Neural crest cell (in vitro differentiated cells): ENCODE measurements at places on chromosomes 3 and 15. TPM values are rescaled to one million over a fixed set of nuclear protein-coding genes. Genes with fewer than 3 reads are reported as not detected.

Gene HIGD2B
- not detected in 2 replicates for total RNA-seq

Gene PPP1R14D
- total RNA-seq: not detected in 2 replicates

Gene PTH1R
- total RNA-seq: 0.14 and 0.34 TPM in 2 replicates

Gene TLR9
- total RNA-seq: 0.16 TPM in 1 of 2 replicates, not detected in the other

Gene ONECUT1
- total RNA-seq: 36.5 and 41.6 TPM in 2 replicates

Gene CTXN2
- 0.18 and 0.26 TPM in 2 replicates for total RNA-seq

Gene TRPM1
- total RNA-seq: not detected in 2 replicates

Gene TRH
- 0.36 and 0.61 TPM in 2 replicates for total RNA-seq

Gene PAQR9
- 1.8 and 1.9 TPM in 2 replicates for total RNA-seq

Gene CCDC33
- 15.1 and 15.6 TPM in 2 replicates for total RNA-seq

Gene FANCD2OS
- not detected in 2 replicates for total RNA-seq

Gene CFAP100
- total RNA-seq: 1.1 and 1.7 TPM in 2 replicates

Gene GRAMD1C
- total RNA-seq: 1.6 and 2.4 TPM in 2 replicates

DNA sequence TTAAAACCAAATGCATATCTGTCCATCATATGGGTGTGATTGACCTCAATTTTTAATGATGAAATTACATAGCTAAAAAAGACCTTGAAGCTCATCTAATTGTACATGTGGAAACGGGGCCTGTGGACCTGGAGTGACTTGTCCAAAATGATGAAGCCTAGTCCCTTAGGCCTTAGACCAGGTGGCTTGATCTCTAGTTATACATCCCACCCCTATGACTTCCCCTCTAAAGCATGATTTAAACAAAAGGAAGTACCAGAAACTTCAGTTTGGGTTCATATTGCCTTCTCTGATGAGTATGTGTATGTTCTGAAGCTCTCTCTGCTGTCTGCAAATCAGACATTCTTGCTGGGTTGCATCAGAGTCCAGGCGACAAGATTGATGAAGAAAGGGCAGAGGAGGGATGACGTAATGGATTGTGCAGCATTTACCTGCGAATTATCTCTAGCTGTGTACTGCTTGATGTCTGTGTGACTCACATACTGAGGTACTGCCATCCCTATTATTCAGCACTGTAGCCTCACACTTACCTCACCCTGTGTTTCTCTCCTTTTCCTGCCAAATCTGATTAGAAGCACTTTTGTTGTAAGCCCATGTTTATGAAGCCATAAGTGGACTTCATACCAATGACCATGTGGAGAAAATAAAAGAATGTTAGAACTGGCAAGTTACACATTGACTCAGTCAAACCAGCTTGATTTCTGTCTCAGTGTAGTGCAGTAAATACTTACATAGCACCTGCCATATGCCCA lies 111.5 kb downstream of the FILIP1L start:
- no peak for DNase-seq

- no peak for DNase-seq
These were observed 3.8 kb upstream of the PLXND1 start for GRCh38 chr3:129610276-129610675.

- no peak for DNase-seq
These were observed 52.4 kb upstream of the NR2E3 start for GRCh38 chr15:71757741-71758530.

DNA sequence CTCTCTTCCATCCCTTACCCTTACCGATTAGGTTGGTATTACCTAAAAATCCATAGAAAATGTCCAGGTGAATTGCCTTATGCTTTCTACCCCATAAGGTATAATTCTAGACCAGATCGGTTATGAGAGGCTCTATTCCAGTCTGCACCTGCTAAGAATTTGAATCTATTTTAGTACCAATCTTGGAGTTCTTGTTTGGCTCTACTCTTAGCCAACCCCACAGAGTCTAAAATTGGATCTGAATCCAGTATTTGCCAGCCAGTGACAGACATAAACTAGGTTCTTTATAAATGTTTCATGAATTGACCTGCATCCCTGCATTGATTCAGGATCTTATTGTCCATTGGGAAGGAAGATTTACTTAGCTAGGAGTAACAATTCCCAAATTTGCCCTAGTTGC lies 6.5 kb downstream of the KLHL24 start:
- no peak for DNase-seq

GRCh38 chr15:101521591-101521990 lies 32.1 kb upstream of the PCSK6 start:
- DNase-seq: no peak

DNA sequence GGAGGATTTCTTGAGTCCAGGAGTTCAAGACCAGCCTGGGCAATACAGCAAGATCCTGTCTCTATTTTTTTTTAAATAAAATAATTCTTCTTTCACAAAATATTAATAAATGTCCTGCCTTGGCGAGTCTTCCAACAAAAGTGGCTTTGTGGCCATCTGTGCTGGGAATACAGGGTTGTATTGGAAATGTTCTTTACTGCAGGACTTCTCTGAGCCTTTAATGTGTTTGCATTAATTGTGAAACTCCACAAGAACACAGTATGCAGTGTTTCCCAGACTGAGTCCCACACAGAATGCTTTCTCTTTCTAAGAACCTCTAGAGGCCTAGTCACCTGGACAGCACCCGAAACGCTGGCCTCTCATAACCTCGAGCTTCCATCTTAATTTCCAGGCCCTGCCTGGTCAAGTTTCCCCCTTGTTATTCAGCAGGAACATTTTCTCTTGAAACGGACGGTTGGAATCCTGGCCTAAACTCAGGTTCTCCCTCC lies 85.4 kb upstream of the ARRDC4 start:
- DNase-seq: no peak

DNA sequence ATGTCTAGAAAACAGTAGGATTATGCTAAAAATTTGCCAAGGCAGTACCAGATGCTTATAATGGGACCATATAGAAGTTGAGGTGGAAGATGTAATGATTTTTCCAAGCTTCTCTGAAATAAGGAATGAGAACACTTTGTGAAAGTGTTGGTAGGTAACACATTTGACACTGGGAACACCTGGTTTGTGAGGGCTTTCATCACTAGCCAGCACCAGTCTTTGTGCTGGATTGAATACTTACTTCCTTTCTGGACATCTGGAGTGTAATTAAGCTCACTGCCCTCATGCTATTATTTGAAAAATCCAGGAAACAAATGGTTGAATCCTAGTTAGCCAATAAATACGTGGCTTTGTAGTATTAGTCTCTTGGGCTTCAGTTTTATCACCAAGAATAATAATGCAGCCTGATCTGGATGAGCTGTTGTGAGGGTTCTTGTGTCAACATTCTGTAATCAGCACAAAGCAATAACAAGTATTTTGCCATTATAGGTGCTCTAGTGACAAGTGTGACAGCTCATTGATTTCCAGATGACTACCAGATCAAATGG lies 12.9 kb downstream of the CCDC80 start:
- DNase-seq: no peak

GRCh38 chr3:126582311-126582710 lies 23.6 kb upstream of the C3orf22 start:
- DNase-seq: no peak

- DNase-seq: no peak
These were observed 132.3 kb downstream of the PGPEP1L start for GRCh38 chr15:98875309-98875708.

- no peak for DNase-seq
These were observed 28.1 kb downstream of the OIP5 start for GRCh38 chr15:41304149-41304770.

- no peak for DNase-seq
These were observed 657.0 kb downstream of the TUSC7 start for GRCh38 chr3:117366574-117366973.

GRCh38 chr15:66724732-66725463 lies 22.9 kb downstream of the SMAD6 start:
- DNase-seq: no peak

DNA sequence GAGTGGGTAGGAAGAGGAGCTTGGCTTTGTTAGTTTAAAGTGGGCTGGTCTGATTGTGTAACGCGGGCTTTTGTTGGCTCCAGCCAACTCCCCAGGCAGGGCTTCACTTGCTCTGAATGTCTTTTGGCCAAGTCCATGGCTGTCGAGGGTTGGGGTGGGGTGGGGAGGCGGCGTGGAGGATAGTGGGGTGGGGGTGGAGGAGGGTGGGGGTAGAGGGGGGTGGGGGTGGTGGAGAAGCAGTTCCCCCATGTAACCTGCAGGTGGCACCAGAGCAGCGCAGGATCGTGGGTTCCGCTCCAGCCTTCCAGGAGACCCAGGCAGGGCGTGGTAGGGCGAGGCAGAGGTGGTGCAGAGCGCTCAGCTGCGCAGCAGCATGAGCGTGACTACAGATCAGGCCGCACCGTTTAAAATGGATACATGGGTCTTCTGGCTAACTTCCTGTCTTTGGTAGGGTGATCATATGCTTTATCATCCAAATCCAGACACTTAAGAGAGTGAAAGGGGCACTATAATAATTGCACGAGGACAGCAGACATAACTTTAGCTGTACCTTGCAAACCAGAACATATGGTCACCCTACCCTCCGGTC lies 28.3 kb downstream of the GOLGA6A start:
- peak; percentile 71 for DNase-seq

GRCh38 chr15:68055224-68055705 lies 1.1 kb downstream of the PIAS1 start:
- no peak for DNase-seq

DNA sequence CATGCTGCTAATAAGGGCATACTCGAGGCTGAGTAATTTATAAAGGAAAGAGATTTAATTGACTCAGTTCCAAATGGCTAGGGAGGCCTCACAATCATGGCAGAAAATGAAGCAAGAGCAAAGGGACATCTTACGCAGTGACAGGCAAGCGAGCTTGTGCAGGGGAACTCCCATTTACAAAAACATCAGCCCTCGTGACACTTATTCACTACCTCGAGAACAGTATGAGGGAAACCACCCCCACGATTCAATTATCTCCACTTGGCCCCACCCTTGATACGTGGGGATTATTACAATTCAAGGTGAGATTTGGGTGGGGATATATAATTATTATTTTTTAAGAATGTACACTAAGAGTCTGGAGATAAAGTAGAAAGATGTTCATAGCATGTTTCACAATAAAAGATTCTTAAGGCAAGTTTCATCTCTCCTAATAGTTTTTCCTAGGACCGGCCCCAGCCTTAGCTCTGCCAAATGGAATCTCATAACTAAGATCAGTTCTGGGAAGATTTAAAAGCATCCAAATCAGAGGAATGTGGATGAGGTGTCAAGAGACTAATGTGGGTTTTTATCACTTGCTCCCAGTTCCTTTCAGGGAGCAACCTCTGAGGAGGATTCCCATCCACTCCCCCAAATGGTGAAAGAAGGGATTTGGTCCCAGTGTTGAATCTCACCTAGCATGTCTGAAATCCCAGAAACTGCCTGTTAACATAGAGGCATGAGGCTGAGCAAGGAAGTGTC lies 221.0 kb downstream of the ZMAT3 start:
- DNase-seq: no peak

DNA sequence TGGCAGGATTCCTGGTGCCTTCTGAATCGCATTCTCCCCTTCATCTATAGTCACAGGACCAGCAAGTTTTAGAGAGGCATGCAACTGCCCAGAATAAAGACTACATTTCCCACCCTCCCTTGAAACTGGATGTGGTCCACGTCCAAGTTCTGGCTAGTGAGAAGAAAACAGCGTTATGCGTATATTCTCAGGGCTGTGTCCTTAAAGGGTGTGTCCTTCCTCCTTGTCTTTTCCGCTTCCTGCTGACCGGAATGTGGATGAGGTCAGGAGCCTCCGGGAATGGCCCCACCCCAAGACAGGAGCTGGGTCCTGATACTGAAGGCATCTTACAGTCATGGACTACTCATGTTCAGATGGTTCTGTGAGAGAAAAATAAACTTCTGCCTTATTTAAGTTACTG lies 20.2 kb downstream of the CHST2 start:
- DNase-seq: no peak

DNA sequence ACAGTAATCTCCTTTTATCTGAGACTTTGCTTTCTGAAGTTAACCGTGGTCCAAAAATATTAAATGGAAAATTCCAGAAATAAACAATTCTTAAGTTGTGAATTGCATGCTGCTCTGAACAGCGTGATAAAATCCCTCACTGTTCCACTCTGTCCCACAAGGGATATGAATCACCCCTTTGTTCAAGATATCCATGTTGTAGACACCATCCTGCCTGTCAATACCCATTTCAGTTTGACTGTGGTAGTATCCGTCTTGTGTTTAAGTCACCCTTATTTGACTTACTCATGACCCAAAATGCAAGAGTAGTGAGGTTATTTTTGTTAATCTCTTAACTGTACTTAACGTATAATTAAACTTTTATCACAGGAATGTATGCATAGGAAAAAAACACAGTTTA lies 435.0 kb downstream of the SHQ1 start:
- no peak for DNase-seq

GRCh38 chr3:133925960-133926735 lies 30.5 kb upstream of the RAB6B start:
- no peak for DNase-seq

DNA sequence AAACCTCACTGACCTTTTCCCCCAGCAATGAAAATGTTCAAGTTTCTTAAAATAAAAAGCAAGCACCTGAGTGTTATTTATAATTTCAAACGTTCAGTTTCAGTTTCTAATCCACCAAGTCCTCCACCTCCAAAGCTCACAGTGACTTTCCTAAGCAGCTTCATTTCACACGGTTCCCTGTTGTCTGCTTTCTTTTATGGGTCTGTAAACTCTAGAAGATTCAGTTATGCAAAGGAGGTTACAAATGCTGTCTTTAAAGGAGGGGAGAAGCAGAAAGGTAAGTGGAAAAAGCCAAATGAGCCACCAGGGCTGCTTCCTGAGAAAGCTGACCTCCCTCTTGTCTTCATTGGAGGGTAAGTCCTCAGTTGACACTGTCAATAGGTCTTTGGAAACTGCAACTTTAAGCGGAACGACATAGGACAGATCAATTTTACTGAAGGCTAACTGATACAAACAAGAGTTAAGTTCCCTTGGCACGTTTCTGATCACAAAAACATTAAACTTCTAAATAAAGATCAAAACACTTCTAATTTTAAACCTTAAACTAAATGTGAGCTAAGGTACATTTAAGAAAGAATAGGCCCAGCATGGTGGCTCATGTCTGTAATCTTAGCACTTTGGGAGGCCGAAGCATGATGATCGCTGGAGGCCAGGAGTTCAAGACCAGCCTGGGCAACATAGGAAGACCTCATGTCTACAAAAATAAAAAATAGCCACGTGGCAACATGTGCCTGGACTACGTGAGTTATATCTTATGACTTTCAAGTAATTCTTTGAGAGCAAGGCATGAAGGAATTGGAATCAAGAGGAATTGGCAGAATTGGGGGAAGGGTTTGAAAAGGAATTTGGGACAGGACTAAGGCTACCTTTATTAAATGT lies 151.9 kb upstream of the UBE2E1 start:
- DNase-seq: no peak

- no peak for DNase-seq
These were observed 6.4 kb downstream of the CFAP20DC start for GRCh38 chr3:59043391-59043790.
